G401 (cell line): ENCODE measurements at places on chromosomes 7 and 10.

- DNase-seq, result no peak
Measured at GRCh38 chr10:89363729-89364442, 14.0 kb upstream of the IFIT1B start.

GRCh38 chr10:5583525-5584175, 58.9 kb downstream of the CALML3 start:
- no peak for DNase-seq

- no peak for DNase-seq
Measured at GRCh38 chr10:48445932-48446331, 139.5 kb downstream of the MAPK8 start.

GRCh38 chr10:1359626-1359955, 303.4 kb downstream of the WDR37 start:
- DNase-seq, result no peak

GRCh38 chr10:76291175-76291574, 859.8 kb downstream of the LRMDA start:
- DNase-seq, result no peak

DNA sequence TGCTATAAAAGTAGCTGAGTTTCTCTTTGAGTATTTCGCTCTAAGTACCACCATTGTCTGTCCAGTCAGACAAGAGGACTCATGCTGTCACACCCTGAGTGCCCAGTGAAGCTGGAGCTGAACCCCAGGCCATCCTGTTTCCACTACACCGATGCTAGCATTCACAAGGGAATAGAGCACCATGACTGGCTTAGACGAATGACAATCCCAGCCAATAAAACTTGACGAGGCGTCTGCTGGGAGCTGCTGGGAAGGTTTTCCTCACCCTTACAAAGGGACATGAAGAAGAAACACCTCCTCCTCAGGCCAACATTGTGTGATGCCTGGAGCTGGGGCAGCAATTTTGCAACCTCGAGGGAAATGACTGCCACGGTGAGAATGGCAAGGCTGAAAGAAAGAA, 17.5 kb upstream of the SLIT1 start:
- no peak for DNase-seq

DNA sequence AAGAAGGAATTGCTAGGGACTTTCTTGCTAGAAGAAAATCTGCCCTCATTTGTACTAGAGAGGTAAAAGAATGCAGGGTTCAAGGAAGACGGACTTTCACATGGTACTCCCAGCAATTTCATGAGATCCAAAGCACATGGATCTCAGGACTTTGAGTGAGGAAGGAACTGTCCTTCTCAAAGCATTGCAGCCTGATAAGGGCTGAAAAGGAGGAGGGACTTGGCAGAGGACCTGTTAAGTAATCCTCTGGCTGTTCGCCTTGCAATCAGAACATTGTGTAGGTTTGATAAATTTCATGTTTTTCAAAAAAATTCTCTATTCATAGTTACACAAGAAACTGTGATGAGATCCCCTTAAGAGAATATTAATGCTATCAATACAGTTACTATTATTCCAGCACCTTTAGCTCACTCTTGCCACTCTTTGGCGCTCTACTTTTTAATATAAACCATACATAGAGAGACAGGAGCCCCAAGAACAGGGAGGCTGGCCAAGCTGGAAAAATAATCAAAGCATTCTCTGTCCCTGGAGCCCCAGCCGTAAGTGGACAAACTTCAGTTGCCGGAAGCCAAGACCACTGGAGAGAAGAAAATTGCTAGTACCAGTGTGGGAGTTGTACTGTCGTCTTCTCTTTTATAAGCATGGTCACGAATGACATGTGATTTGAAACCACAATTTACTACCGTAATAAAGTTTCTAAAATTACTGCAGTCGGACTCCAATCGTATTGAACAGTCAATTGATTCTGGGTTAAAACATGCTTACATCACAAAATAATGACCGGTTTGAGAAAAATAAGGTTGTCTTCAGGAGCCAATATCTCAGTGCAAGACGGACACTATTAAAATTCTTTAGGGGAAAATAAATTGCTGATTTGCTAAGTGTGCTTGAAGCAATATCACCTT, 424.4 kb downstream of the SDK1 start:
- no peak for DNase-seq
